Lung (tissue), 17 donors: ENCODE measurements at places on chromosomes 3 and 15. TPM values are rescaled to one million over a fixed set of nuclear protein-coding genes. Genes with fewer than 3 reads are reported as not detected.

The C3orf80 gene
- 3.3 TPM for total RNA-seq

DNA sequence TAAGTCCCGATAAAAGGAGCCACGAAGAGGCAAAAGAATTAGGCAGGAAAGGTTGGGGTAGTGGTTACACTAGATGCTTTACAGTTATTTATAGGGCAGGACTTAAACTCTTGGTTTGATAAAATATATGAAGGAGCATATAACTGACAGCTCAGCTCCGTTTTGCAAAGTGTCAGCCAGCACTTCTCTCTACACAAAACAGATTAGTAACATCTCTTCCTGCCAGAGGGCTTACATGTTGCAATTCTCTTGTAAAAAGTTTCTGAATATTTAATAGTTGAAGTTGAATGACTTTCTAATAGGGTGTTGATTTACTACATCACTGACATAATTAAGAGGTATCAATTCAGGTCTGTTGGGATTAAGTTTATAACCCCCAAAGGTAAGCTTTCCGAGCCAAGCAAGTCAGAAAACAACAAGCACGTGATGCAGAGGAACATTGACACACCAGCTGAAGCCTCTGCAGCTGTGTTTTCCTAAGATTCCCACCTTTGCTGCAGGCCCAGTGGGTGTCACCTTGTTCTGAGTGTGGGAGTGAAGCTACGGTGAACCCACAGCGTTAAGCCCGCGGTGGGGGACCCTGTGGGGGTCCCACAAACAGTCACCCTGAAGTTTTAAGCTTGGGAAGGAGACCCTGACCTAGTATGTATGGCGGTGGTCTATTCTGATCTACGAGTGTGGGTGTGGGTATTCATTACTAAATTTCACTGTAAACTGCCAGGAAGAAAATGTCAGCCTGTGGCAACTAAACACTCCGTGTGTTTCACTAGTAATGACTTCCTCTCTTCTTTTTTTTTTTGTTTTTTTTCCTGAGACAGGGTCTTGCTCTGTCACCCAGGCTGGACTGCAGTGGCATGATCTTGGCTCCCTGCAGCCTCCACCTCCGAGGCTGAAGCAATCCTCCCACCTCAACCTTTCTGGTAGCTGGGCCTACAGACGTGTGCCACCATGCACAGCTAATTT lies 22.0 kb upstream of the ATP13A3 start:
- DNase-seq = no peak

The ISG20 gene
- 35.6 TPM for total RNA-seq

DNA sequence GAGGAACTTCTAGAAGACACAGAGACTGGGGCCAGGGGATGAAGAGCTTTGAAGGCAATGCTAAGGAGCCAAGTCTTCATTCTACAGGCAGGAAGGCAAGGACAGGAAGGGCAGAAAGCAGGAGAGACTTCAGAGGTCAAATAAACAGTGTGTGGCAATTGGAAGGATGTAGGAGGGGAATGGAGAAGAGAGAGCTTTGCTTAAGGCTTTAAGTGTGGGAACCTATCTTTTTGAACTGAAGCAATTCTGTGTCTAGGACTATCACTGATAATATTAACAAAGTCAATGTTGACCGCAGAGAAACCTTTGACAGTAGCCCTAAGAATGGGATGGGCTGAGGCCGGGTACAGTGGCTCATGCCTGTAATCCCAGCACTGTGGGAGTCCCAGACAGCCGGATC lies 325.0 kb downstream of the FOXP1 start:
- DNase-seq = no peak

The RLBP1 gene
- total RNA-seq = not detected
